ENCODE measurements at places on chromosomes 6 and 20. TPM values are rescaled to one million over a fixed set of nuclear protein-coding genes. Genes with fewer than 3 reads are reported as not detected.

DNA sequence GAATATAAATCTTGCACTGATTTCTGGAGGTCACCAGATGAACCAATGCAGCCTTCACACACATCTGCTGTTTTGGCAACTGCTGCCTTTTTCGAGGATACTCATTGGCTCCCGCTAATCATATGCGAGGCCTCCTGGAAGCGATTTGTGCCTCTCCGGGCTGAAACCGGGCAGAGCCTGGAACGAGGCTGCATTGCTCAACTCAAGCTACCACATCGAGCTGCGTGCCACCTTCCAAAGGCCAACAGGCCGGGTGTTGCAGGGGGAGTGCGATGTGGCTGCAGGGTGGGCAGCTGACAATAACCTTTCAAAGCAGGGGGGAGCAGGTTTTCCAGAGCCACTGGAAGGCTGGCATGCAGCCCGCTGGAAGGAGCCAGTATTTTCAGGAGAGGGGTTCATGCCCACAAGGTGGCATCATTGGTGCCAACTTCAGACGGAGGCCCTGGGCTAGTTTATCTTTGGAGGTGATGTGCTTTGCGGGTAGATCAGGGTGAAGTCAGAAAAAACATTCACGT, 122.6 kb upstream of the IFNGR1 start:
- peak; percentile 79 for DNase-seq

DNA sequence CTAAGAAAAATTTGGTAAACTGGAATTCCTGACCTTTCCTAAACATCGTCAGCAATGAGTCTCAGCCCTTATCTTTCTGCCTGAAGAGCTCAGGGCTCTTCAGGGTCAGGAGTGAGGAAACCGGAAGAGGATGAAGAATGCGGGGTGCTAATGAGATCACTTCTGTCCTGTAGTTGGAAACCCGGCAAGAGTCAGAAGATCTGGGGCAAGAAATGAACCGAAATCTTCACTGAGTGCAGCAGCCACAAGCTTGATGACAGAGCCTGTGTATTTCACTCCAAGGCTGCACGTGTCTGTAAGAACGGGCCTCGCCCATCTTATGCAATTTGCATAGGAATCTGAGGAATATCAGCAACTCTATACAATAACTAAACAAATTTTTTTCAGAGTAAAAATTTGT, 60.4 kb upstream of the QKI start:
- no peak for DNase-seq

- DNase-seq: no peak
These were observed 215.6 kb upstream of the CHD6 start for GRCh38 chr20:41833739-41834138.

The CGAS gene
- total RNA-seq: 5.9 TPM

GRCh38 chr6:32255199-32256153, 31.6 kb upstream of the NOTCH4 start:
- DNase-seq: peak; percentile 83

All from kidney (tissue), 22 donors.